ENCODE measurements at places on chromosomes 6 and 20.

- no peak for DNase-seq
Measured at GRCh38 chr6:57013521-57013926, 33.0 kb upstream of the KIAA1586 start.

GRCh38 chr6:35327349-35328027, 14.9 kb upstream of the PPARD start:
- peak; percentile 57 for DNase-seq

DNA sequence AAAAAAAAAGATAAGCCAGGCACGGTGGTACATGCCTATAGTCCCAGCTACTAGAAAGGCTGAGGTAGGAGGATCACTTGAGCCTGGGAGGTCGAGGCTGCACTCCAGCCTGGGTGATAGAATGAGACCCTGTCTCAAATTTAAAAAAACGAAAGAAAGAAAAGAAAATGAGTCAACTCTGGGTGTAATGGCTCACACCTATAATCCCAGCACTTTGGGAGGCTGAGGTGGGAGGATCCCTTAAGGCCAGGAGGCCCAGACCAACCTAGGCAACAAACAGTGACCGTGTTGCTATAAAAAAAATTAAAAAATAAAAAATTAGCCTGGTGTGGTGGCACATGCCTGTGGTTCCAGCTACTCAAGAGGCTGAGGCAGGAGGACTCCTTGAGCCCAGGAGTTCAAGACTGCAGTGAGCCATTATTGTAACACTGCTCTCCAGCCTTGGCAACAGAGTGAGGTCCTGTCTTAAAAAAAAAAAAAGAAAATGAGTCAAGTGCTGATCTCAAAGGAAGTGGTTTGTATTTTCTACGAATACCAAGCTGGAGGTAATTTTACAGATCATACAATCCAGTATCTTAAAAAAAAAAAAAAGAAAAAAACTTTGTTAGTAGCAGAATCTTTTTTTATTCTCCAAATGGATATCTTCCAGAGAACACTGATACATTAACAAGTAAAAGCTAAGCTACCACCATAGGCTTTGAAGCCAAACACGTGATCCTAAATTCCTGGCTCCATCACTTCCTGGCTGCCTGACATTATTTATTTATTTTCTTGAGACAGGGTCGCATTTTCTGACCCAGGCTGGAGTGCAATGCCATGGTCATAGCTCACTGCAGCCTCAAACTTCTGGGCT, 5.7 kb downstream of the COMMD7 start:
- no peak for DNase-seq

GRCh38 chr6:35850208-35850607, 45.1 kb downstream of the LHFPL5 start:
- DNase-seq = no peak
